Eye (tissue), 1 donor: ENCODE measurements at places on chromosomes 7 and 10.

DNA sequence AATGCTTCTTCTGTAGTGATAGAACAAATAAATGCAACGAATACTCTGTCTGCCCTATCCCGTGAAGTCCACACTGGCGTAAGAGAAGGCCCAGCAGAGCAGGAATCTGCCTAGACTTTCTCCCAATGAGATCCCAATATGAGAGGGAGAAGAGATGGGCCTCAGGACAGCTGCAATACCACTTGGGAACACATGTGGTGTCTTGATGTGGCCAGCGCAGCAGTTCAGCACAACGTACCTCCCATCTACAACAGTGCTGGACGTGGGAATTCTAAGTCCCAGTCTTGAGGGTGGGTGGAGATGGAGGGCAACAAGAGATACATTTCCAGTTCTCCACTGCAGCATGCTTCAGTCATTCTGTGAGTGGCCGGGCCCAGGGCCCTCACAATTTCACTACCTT lies 45.8 kb downstream of the FIGNL1 start:
- no peak for DNase-seq

GRCh38 chr7:50614721-50615518 lies 49.7 kb upstream of the DDC start:
- DNase-seq, result no peak

DNA sequence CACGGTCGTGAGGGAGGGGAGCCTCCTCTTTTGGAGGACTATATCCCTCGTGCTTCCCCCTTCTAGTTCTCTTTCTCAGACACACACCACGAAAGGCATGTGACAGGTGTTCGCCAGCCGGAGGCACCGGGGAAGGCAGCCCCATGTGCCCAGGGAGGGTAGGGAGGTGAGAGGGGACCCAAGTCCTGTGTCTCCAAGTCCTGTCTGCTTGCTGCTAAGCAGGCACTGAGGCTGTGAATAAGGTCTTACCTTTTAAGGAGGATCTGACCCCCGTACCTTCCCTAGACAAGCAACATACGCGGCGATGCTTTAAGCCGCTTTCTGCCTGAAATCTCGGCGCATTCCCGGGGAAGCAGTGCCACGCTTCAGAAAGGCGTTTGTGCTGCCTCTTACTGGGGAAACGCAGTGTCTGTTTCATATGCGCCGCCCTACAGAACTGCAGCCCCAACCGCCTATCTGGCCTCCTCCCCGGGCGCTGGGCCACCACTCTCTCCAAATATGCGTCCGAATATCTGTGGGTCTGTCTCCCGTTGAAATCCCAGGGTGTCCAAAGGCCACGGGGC lies 770 bp downstream of the PLXNA4 start:
- DNase-seq, result peak; percentile 83

DNA sequence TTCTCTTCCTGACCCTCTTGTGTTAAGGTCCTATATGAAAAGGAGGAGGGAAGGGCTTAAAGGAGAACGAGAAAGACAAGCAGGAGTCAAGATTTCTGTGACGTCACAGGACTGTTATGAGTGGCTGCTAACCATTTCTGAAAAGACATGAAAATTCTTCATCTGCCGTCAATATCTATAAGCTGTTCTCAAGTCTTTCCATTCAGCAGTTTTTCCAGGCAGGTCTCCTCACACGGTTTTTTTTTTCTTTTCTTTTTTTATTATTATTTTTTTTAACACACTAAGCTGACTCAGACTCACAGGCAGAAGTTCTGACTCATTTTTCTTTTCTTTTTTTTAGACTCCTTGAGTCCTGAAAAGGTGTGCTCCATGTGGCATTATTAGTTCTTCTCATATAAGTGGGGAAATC lies 72.0 kb downstream of the DGKI start:
- DNase-seq, result no peak

DNA sequence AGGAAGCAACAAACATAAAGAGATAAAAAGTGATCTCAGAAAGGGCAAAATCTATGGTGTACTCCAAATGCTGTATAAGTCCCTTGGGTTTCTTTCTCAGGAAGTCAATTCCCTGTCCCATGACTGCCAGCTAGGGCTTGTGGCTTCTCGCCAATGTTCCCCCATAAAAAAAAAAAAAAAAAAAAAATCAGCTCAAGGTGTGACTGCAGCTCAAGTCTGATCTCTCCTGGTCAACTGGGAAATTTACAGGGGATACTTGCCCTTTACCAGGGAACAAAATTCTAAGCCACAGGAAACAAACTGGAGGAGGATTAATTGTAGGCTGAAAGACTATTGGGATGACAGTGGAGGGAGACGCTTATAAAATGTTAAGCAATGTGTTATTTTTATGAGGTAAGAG lies 76.0 kb downstream of the PCGF5 start:
- DNase-seq, result no peak

DNA sequence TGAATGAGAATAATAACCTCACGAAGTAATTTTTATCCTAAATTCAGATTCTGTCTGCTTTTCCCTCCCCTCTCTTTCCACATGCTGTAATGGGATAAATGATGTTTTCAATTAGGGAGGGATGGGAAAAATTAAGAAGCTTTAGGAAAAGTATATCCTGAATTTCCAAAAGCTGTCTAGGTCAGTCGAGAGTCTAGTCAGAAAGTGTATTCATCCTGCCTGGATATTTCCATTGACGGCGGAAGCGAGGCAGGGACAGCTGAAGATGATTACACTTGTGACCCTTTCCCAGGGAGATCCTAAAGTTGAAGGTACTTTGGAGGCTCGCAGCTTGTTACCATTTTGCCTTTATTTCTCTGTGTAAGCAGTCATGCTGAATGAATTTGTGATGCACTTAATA lies 204.1 kb downstream of the ZNF365 start:
- peak; percentile 26 for DNase-seq

DNA sequence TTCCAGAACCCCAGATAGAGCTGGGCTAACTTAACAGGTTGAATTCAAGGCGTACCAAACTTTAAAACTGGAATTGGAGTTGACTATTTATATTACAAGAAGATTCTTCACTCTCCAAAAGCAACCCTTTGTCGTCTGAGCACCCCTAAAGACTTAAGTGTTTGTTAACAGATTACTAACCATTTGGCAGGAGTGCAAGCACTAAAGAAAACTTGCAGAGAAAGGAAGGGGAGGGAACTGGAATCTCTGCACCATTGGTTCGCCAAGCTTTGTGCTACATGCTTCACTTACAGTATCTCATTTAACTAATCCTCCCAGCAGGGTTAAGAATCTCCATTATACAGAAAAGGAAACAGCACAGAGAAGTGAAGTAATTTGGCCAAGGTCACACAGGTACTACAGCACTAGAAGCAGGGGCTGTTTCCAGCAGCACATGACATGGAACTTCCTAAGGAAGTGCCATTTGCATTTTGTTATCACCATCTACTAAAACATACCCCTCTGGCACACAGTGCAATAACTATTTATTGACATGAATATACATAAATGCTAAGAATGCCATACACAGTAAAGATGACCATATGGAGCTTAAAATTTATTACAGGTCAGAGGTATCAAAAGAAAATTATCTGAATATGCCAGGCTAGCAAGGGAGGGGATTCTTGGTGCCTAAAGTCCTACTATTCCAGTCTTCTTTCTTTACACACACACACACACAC lies 201.2 kb downstream of the KCNMA1 start:
- DNase-seq, result no peak

DNA sequence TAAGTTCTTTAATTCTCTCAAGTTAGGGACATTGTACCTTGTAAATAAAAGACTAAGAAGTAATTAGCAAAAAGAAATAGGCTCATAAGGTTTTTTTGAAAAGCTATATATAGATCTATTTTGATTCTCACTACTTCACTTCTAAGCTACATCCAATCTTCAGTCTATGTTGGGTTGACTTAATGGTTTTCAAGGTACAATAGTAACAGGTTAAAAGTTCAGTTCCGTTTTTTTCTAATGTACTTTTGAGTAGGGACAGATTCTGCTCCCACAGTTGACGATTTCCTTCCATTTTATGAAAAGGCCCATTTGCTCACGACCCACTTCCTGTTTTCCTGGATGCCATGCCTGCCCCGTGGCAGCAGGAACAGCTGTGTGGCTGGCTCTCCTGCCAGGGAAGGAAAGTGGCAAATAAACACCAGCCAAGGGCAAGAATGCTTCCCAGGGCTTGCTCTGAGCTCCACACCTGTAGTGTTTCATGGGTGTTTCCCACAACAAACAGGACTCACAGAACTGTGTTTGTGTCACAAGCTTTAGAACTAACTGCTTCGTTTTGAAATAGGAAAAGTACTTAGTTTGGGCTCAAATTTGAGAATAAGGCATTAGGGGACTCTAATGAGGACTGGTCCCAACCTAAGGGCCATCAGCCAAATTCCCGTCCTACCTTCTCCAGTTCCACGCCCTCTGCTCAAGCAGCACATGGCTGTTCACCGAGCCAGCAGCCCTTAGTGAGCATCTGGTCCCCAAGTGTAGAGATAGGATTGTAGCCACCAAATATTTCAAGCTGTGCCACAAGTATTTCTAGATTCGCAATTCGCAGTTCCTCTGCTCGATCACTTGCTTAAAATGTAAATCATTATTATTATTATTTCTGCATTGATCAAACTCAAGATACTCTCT lies 240.7 kb downstream of the COBL start:
- no peak for DNase-seq

GRCh38 chr7:37336259-37336658 lies 112.4 kb downstream of the ELMO1 start:
- DNase-seq, result no peak

GRCh38 chr7:112206991-112207592 lies 597 bp downstream of the ZNF277 start:
- DNase-seq, result peak; percentile 78
